Stimulated activated CD8-positive, alpha-beta memory T cell treated with anti-CD3 and anti-CD28 coated beads, Interleukin-4, amount 100 ng/mL, for 48 hours (primary cell): ENCODE measurements at places on chromosomes 16 and 17.

GRCh38 chr16:49502136-49502881 lies 128.7 kb downstream of the C16orf78 start:
- DNase-seq: no peak

- DNase-seq: no peak
Observed at GRCh38 chr16:87240211-87241136, 76.7 kb downstream of the C16orf95 start.

DNA sequence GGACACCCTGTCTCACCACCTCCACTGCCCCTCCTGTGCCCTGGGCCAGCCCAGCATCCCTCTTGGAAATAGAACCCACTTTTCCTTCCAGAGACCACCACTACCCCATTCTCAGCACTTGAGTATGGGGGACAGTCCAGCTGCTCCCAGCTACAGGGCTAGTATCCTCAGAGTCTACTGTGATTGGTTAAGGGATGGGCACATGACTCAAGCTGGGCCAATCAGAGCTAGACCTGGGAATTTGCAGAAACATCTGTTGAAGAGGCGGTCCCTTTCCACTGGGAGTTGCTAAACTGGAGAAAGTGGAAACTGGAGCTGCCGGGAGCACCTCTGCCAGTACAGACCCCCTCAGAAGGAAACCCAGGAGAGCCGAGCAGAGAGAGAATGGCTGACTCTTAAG lies 156.6 kb downstream of the GSG1L start:
- no peak for DNase-seq

GRCh38 chr17:82913304-82914043 lies 73.7 kb upstream of the ZNF750 start:
- no peak for DNase-seq

DNA sequence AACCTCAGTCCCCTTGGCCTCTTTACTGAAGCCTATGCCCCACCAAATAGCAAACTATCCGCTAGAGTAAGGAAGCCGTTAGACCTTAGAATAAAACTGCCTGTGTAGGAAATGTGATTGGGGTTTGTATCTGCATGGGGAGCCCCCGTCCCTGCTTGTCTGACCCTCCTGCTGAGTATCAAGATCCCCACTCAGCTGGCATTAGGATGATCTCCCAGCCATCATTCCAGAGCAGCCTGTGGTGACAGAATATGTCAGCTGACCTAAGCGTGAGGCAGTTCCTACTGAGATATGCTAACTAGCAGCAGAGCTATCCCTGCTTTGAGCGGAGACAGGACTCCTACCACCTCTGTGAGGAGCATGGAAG lies 645 bp upstream of the GFOD2 start:
- peak; percentile 46 for DNase-seq

DNA sequence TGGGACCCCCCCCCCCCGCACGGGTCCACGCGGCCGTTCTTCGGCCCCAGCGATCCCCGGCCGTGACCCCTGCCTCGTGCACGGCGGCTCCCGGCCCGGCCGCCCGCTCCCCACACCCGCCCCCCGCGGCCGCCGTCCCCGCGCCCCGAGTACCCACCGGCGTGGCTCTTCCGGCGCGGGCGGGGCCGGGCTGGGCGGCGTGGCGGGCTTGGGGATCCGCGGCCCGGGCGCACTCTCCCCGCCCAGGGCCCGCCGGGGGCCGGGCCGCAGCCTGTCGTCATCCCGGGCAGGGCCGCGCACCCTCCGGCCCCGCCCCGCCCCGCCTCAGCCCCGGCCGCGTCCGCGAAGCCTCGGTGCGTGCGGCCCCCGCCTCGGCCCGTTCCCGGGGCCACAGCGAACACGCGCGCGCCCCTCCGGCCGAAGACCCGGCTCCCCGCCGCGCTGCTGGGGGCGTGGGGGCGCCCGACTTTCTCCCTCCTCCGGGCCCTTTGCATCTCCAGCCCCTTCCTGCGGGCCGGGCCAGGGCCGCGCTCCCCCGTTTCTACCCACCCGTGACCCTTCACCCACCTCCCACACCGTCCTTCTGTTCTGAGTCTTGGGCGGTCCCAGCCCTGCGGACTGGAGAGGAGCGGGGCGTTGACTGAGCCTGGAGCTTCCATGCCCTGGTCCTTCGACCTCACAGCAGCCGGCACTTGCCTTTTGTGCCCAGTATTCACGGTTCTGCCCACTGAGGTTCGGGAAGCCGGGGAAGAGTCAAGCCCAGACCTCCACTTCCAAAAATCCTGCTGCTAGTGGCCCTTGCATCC lies 840 bp downstream of the MYO1C start:
- peak; percentile 64 for DNase-seq
